ENCODE measurements at places on chromosomes 7 and 10.

- no peak for DNase-seq
These were observed 84.5 kb upstream of the SEMA3C start for GRCh38 chr7:81003326-81003725.

GRCh38 chr10:36452851-36453250 is 672.5 kb upstream of the ANKRD30A start:
- no peak for DNase-seq

DNA sequence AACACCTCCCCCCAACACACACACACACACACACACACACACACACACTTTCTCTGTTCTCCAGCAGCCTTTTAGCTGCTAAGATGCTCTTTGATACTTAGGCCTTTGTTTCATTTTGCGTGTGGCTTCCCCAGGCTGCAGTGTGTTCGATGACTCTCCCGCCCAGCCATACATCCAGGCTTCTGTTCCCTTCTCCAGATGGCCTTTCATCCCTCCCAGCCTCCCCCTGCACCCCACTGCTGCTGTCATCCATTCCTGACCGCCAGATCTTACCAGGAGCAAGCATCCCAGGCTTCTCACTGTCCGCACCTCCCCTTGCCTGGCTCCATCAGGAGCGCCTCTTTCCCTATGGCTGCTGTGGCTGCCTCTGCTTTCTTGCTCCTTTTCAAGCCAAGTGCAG is 77.8 kb upstream of the PPIF start:
- DNase-seq, result no peak

- DNase-seq, result peak; percentile 25
These were observed 59.2 kb upstream of the MYL10 start for GRCh38 chr7:101688183-101688831.

- no peak for DNase-seq
These were observed 257.2 kb downstream of the TWIST1 start for GRCh38 chr7:18860221-18860620.

GRCh38 chr10:119784340-119785067 is 58.7 kb downstream of the INPP5F start:
- peak; percentile 69 for DNase-seq

GRCh38 chr7:128253701-128254100 is 12.6 kb downstream of the LEP start:
- DNase-seq, result no peak

DNA sequence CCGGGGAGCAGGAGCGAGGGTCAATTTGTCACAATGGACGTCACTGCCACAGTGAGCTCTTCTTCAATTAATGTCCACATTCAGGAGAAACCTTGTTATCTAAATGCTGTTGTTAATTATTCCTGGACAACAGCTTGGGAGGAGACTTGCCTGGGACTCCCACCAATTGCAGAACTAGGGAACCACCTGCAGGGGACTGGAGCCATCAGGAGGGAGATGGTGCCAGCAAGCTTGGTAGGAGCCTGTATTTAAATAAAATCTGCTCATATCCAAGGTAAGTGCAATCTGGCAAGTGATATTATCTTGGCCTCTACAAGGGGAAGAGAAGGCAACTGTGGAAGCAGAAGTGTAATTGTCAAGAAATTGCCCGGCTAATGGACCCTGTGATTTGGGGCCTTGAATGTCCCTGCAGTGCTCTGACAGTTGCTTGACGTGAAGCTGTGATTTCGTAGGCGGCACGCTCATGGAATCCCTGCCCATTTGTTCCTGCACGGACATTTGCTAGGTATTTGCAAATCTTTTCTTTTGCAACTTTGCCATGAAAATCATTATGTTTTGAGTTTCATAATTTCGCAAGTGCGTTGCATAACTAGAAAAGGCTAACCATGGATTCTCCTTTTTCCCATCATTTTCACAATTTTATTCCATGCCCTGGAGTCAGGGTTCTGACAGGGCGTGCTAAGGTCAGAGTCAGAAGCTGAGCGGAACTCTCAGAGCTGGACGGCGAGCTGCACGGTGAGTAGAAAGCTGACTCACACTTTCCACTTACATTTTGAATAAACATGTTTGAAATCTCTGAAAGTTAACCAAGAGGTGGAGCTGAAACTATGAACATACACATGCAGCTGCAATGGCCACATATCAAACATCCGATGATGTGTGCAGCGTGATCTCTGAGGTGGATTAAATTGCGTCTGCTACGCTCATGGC is 84.9 kb upstream of the TCERG1L start:
- no peak for DNase-seq

DNA sequence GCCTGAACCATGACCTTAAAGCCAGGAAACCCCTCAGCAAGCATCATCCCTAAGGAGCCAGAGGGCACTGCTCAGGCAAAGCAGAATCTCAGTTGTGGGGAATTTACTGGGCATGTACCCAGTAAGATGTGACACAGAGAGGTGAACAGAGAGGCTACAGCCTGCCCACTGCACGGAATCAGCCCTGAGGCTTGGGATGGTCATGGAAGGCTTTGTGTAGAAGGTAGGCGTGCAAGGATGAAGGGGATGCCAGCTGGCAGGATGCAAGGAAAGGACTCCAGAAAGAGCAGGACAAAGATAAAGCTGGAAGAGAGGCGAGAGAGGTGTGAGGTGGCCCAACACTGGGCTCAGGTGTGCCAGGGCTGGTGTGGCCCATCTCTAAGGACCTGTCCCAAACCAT is 2.4 kb upstream of the AIFM2 start:
- no peak for DNase-seq

- DNase-seq, result no peak
These were observed 62.6 kb downstream of the TACR2 start for GRCh38 chr10:69353977-69354635.

DNA sequence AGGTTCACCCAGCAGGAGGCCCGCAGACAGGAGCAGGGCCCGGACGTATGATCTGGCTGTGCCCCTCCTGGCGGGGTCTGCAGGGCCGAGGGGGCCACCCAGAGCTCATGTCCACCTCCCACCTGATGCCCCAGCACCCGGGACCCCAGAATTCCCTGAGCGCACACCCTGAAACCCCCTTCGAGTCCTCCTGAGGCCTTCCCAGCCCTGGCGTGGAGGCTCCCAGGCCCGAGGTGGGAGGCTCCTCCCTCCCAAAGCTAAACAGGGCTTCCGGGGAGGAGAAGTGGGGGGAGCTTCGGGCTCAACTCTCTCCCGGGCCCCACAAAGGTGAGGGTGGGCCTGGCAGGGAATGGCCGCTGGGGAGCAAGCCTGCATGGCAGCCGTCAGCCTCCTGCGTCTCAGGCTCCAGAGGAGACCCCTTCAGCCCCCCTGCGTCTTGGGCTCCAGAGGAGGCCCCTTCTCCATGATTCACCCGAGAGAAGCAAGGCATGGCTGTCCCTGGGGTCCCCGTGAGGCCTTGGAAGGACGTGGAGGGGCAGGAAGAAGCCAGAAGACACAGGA is 30.2 kb downstream of the MICALL2 start:
- no peak for DNase-seq

DNA sequence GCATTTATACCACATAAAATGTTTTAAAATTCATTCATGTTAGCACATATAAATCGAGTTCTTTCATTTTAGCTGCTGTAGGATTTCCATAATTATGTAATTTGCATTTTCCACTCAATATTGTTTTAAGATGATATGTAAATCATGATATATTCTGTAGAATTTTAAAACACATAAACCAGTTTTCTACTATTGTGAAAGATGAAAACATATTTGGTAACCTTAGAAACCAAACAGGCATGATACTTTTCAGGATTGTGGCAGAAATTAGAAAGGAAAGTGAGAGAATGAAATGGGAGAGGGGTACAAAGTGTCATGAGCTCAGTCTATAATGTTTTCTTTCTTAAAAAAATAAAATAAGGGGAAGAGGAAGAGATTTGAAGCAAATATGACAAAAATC is 269.3 kb downstream of the PPP1R3A start:
- DNase-seq, result no peak

- no peak for DNase-seq
These were observed 101.5 kb upstream of the TMEM72 start for GRCh38 chr10:44809647-44810046.

DNA sequence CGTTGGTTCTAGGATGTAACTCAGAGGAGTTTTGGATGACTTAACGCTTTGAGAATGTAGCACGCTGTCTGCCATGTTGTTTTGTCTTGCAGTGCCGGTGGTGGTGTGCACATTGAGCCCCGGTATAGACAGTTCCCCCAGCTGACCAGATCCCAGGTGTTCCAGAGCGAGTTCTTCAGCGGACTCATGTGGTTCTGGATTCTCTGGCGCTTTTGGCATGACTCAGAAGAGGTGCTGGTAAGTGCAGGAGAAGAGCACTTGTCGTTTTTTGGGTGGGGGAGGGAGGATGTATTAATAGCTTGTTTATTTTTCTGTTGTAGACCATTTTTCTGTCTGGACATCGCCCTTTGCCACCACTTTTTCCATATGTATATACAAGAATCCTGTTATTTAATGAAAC is 6.3 kb downstream of the NDUFB2 start:
- no peak for DNase-seq

DNA sequence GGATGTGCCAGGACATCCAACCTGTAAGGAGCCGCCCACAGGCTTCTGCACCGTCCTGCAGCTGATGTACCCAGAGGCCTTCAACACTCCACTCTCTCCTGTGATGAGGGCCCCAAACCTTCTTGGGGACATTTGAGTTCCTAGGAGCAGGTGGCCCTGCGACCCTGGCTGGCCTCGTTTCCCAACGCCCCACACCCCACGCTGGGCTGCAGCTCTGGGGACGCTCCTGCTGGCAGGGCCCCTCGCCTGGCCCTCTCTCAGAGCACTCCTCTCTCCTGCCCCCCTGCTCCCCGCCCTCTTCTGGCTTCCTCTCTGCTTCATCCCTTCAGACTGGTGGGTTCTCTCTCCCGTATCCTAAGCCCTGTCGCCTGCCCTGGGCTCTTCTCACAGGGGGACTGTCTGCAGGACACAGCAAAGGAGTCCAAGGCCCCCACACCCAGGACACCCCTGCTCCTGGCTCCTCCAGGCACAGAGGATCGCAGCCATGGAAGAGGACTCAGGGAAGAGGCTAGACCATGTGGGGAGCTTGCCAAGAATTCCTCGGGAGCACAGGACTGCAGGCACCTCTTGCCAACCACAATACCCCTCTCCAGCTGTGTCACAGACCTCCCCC is 541.4 kb downstream of the TCERG1L start:
- DNase-seq, result no peak

GRCh38 chr10:29621161-29621560 is 13.6 kb downstream of the SVIL start:
- no peak for DNase-seq

GRCh38 chr10:130396044-130396443 is 259.9 kb downstream of the GLRX3 start:
- no peak for DNase-seq

GRCh38 chr10:58896229-58896628 is 280.2 kb upstream of the PHYHIPL start:
- DNase-seq, result no peak

DNA sequence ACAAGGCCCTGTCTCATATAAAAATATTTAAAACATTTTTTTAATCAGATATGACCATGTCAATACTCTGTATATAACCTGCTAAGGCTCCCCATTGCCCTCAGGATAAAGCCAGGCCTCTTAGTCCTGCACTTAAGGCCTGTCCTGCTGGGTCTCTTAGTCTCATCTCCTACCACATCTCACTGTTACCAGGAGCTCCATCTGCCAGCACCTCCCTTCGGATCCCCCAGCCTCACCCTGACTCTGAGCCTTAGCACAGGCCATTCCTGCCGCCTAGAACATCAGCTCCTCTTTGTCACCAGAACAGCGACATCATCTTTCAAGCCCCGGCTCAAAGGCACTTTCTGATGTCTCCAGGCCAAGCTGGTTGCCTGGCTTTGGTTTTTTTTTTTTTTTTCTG is 25.7 kb upstream of the GTF2IRD1 start:
- no peak for DNase-seq

DNA sequence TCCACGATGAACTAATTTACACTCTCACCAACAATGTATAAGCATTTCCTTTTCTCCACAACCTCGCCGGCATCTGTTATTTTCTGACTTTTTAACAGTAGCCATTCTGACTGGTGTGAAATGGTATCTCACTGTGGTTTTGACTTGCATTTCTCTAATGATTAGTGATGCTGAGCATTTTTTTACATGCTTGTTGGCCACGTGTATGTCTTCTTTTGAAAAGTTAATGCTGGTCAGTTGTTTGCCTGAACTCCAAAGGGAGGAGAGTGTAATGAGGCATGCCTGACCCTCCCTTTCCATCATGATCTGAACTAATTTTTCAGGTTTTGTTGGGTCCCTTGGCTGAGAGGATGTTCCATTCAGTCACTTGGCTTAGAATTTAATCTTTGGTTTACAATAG is 50.7 kb upstream of the SVIL start:
- DNase-seq, result no peak

- DNase-seq, result peak; percentile 4
These were observed 58.1 kb upstream of the LBX1 start for GRCh38 chr10:101287183-101287996.

GRCh38 chr10:47287365-47287802 is 12.6 kb upstream of the GDF10 start:
- no peak for DNase-seq

GRCh38 chr10:114387784-114388183 is 16.5 kb downstream of the AFAP1L2 start:
- DNase-seq, result no peak

DNA sequence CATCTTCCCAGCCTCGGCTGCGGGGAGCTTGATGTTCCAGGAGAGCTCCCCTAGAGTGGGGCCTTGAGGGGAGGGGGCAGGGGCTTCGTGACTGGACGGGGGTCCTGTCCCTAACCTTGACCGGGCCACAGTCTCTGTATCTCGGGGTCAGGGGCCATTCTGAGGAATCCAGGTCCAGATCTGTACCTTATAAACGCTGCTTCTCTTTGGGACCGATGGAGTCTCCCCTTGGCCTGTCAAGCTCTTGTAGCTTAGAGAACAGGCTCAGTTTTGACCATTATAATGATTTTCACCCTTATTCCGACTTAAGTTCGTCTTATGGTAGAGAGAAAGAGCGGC is 831 bp downstream of the ZKSCAN5 start:
- DNase-seq, result no peak

DNA sequence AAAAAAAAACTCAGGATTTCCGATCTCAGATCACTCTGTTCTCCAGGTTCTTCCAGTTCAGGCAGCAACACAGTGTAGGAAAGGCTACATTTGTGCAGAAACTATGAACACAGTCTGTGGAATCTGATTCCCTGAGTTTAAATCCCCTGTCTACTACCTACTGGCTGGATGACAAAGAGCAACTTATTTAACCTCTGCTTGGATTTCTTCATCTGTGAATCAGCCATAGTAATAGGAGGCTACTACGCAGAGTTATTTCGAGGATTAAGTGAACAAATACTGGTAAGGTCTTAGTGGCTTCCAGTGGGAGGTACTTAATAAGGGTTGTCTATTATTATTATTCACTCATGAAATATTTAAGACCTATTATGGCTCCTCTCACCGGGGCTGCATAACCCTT is 44.3 kb upstream of the PDCD4 start:
- no peak for DNase-seq

GRCh38 chr7:142927085-142927745 is 6.3 kb downstream of the TRPV5 start:
- DNase-seq, result no peak

GRCh38 chr7:151937286-151937685 is 19.0 kb upstream of the GALNTL5 start:
- DNase-seq, result no peak

GRCh38 chr10:124886195-124886594 is 55.7 kb upstream of the ZRANB1 start:
- no peak for DNase-seq
